ENCODE measurements at places on chromosomes 12 and 14. TPM values are rescaled to one million over a fixed set of nuclear protein-coding genes. Genes with fewer than 3 reads are reported as not detected.

The AHNAK2 gene
- total RNA-seq = 77.5 TPM

The SALL2 gene
- 6.6 TPM for total RNA-seq

The PRICKLE1 gene
- 5.3 TPM for total RNA-seq

The LAG3 gene
- 1.4 TPM for total RNA-seq

The SLC6A15 gene
- 8.3 TPM for total RNA-seq

The SLC25A47 gene
- not detected for total RNA-seq

The SERPINA6 gene
- total RNA-seq = not detected

The PPM1H gene
- total RNA-seq = 2.6 TPM

The TSPAN8 gene
- 36.3 TPM for total RNA-seq

The TCL1B gene
- total RNA-seq = not detected

The NRL gene
- not detected for total RNA-seq

The NUP37 gene
- 18.9 TPM for total RNA-seq

The MYBPC1 gene
- 0.66 TPM for total RNA-seq

The KRT2 gene
- not detected for total RNA-seq

The TMEM63C gene
- total RNA-seq = 0.17 TPM

The B4GALNT1 gene
- 3.4 TPM for total RNA-seq

The CELA1 gene
- total RNA-seq = not detected

The PTGDR gene
- total RNA-seq = 1.0 TPM
